ENCODE measurements at places on chromosomes 1 and 21.

GRCh38 chr1:181179279-181179986 is 90.9 kb downstream of the IER5 start:
- DNase-seq, result no peak

- DNase-seq, result no peak
These were observed 53.9 kb downstream of the TENT5C start for GRCh38 chr1:117659550-117660270.

GRCh38 chr1:151710187-151710840 is 6.3 kb downstream of the CELF3 start:
- no peak for DNase-seq

DNA sequence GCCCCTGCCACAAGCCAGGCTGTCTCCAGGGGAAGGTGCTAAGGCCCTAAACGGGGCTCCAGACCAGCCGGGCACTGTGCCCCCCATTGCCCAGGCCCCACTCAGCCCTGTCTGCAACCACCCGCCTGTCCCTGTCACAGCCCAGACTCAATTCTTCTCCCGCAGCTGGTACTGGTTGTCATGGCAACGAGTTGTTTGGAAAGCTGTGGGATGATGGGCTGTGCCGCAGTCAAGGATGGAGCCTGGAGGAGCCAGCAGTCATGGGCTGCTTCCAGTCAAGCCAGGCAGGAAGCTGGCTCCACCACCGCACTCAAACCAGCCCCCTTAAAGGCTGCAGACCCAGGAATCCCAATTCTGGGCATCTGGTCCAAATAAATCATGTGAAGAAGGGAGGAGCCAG is 4.2 kb downstream of the SPOCD1 start:
- DNase-seq, result peak; percentile 46

GRCh38 chr1:22105611-22106207 is 37.2 kb downstream of the WNT4 start:
- DNase-seq, result no peak

DNA sequence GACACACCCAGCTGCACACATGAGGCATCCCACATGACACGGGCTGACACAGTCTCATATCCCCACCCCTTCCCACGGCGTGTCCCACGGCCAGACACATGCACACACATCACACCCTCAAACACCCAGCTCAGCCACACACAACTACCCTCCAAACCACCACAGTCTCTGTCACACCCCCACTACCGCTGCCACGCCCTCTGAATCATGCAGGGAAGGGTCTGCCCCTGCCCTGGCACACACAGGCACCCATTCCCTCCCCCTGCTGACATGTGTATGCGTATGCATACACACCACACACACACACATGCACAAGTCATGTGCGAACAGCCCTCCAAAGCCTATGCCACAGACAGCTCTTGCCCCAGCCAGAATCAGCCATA is 22.6 kb downstream of the PODN start:
- no peak for DNase-seq

DNA sequence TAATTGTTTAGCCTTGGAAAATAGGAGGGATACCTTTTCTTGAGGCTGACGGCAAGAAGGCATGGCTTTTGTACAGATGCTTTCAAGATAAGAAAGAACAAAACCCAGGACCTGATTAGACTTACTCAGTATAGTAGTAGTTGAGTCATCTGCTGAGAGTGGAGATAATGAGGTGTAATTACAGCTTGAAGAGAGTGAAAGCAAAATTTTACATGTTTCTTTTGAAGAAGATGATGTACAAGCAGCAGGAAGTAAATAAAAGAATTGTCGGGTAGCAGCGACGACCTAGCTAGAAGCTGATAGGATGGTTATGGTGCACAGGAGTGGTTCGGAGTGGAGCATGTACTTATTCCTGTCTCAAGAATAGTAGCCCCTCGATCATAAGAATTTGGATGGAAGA is 6.6 kb downstream of the ANGPTL1 start:
- DNase-seq, result no peak

- no peak for DNase-seq
These were observed 9.0 kb downstream of the DYNLT5 start for GRCh38 chr1:66761221-66761620.

- no peak for DNase-seq
These were observed 14.9 kb downstream of the TMEM51 start for GRCh38 chr1:15168479-15168878.

Data from left renal cortex interstitium (tissue), 4 donors.